ENCODE measurements at places on chromosomes 6 and 20.

- DNase-seq = no peak
Observed at GRCh38 chr6:120990866-120991265, 343.4 kb downstream of the TBC1D32 start.

DNA sequence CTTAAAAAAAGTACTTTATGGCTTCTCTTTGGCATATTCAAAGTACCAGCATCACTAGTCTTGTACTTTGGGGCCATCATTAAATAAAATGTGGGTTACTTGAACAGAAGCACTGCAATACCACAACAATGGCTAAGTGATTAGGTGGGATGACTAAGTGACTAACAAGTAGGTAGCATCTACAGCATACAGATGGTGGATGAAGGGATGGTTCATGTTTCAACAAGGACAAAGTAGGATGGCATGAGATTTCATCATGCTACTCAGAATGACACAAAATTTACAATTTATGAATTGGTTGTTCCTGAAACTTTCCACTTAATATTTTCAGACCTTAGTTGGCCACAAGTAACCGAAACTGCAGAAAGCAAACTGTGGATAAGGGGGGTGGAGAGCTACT, 7.7 kb downstream of the MPC1 start:
- no peak for DNase-seq

- no peak for DNase-seq
Observed at GRCh38 chr6:9875605-9876353, 539.1 kb downstream of the TFAP2A start.

DNA sequence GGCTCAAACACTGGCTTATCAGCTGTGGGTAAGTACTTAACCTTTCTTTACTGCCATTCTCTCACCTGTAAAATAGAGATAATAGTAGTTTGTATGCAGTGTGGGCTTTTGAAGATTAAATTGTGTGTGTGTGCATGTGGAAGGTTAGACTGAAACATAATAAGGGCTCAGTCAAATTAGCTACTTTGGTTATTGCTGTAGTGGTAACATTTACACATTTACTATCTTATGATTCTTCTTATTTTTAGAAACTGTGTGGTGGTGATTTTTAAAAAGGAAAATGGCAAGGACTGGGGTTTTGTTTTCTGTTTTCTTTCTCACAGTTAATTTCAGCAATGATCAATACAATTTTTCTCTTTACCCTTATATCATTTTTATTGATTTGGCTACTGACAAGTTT, 206.9 kb downstream of the NKAIN2 start:
- DNase-seq = no peak
